ENCODE measurements at places on chromosomes 3 and 15.

GRCh38 chr3:43994657-43995546 is 246.8 kb upstream of the TOPAZ1 start:
- DNase-seq, result peak; percentile 53

GRCh38 chr15:67224889-67225288 is 29.6 kb downstream of the AAGAB start:
- no peak for DNase-seq

GRCh38 chr3:64361962-64362735 is 136.9 kb upstream of the PRICKLE2 start:
- no peak for DNase-seq

- DNase-seq, result no peak
Measured at GRCh38 chr3:61681636-61682035, 120.3 kb downstream of the PTPRG start.

GRCh38 chr15:61598655-61599054 is 369.6 kb upstream of the RORA start:
- DNase-seq, result no peak

GRCh38 chr3:102005551-102005950 is 156.2 kb downstream of the NFKBIZ start:
- no peak for DNase-seq

DNA sequence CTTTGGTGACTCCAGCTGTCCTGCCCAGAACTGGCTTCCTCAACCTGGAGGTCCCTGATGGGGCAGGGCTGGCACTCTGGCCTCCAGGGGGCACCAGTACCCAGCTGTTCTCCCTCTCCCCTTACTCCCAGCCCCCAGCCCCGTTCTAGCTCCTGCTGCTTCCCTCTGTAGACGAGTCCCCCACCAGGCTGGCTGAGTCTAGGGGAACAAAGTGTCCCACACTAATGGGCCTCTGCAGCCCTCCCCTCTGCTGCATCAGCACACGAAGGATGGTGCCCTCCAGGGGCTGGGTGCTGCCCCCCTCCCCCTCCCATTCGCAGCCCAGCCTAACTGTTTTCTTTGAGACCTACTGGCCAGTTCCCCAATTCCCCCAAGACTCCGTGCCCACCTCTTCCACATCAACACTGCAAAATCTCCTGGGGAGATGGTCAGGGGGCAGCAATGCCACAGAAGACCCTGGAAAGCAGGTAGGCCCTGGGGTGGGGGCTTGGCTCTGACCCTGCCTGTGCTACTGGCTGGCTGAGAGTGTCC is 4.2 kb downstream of the RHCG start:
- DNase-seq, result peak; percentile 34

GRCh38 chr15:81196576-81197254 is at the start of gene IL16:
Gene IL16 (plus strand): TSS chr15:81196879. CDS start chr15:81225400, 28,521 bp downstream.
- no peak for DNase-seq

DNA sequence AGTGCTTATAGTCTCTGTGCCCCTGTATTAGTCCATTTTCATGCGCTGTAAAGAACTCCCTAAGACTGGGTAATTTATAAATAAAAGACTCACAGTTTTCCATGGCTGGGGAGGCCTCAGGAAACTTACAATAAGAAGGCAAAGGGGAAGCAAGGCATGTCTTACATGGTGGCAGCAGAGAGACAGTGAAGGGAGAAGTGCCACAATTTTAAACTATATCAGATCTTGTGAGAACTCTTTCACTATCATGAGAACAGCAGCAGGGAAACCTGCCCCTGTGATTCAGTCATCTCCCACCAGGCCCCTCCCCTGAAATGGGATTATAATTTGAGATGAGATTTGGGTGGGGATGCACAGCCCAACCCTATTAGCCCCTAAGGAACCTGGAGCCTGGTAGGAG is 243.2 kb downstream of the EDEM1 start:
- DNase-seq, result peak; percentile 20

- no peak for DNase-seq
Measured at GRCh38 chr3:31529421-31529820, 3.3 kb upstream of the STT3B start.

GRCh38 chr3:195079636-195080035 is 191.3 kb downstream of the XXYLT1 start:
- no peak for DNase-seq

- no peak for DNase-seq
Measured at GRCh38 chr3:8621872-8622271, 22.7 kb downstream of the SSUH2 start.

DNA sequence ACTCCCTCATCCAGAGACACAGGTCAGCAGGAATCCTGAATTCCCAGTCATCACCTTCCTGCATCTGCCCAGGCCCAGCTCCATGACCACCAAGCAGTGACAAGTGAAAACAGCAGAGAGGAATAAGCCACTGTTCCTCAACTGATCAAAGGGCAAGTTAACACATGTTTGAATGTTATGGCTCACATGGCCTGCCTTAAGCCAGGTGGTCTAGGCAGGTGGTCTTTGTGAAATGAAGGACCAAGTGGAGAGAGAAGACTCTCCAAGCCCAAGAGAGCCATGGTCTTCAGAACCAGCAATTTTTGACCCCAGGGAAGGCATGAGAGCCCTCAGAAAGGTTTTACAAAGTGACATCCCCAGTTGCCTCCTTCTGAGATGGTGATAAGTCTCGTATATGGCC is 161.8 kb downstream of the EPHB1 start:
- DNase-seq, result no peak

DNA sequence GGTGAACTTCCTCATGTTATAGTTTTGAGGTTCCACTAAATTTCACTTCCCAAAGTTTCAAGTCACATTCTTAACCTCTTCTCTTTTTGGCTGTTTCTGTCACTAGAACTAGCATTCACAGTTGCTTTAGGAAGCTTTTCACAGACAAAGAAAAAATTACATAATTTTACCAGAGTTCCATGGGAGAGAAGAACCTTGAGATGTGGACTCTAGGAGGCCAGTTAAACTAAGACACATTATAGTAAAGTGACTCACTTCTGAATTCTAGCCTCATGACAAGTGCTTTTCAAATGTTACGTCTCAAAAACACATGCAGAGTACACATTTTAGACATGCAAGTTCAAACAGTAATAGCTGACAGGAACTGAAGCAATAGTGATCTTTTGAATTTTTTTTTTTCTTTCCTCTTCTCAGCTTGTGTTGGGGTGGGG is 39.9 kb upstream of the LRTM1 start:
- no peak for DNase-seq

GRCh38 chr3:187736418-187736871 is 8.8 kb downstream of the BCL6 start:
- DNase-seq, result peak; percentile 29

DNA sequence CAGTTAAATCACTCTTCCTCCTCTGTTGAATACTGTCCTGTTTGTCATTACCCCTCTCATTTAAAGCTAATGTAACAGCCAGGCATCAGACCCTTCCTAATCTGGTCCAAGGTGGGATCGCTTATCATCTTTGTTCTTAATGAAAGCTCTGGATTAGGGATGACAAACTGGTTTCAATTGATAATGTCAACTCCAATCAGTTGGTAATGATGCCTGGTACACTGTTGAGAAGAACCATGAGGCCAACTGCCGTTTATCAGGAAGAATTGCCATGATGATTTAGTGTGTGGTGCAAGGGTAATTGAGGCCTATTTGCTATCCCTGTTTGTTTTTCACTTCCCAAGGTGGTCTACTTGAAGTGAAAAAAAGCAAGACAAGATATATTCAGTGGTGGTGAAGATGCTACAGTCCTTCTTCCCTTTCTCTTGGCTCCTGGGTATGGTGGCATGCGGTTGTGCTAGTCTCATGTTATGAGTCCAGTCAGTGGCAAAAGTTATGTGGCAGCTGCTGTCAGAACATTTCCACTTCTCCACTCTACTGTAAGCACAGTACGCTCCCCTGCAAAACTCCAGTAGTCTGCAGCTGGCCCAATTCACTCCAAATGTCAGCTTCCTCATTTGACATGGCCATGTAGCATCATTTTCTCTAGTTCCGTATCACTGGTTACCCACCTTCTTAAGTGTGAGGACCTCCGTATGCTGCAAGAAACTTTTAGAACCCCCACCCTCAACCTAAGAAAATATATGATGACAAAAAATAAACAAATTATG is 72.5 kb downstream of the MORC1 start:
- peak; percentile 16 for DNase-seq
